ENCODE measurements at places on chromosomes 1 and 21.

DNA sequence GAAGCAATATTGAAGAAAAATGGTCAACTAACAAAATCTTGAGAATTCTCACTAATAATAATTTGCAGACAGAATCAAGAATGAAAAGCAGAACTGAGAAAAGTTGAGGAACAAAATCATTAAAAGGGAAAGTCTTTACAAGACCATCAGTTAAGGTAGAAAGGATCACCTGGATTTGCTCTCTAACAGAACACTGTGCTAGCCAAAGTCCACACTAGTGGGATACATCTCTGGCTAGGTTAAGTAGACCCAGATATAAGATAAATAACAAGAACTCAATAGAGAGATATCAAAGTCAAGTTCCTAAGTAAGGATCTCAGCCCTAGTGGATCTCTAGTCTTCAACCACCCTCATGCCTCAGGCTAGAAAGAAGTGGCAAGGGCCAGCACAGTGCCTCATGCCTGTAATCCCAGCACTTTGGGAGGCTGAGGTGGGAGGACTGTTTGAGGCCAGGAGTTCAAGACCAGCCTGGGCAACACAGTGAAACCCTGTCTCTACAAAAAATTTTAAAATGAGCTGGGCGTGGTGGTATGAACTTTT lies 19.6 kb downstream of the IPP start:
- DNase-seq = no peak

DNA sequence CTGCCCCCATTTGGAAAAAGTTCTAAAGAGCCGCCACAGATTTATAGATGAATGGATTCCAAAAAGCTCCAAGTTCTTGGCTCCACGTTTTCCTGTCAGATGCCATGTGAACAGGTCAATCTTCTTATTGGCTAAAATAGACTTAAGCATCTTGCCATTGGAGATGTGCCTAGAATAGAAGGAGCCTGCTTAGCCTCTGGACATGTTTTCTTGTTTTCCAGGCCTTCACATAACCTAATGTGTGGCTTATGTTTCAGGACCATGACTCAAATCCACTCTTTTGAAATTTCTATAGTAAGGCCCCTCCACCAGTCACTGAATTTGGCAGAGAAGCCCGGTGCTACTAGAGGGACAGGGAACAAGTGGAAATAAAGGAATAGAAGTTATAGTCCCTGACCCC lies 31.5 kb downstream of the PHC2 start:
- no peak for DNase-seq

GRCh38 chr1:104699433-104699832 lies 949.7 kb downstream of the AMY1C start:
- no peak for DNase-seq

DNA sequence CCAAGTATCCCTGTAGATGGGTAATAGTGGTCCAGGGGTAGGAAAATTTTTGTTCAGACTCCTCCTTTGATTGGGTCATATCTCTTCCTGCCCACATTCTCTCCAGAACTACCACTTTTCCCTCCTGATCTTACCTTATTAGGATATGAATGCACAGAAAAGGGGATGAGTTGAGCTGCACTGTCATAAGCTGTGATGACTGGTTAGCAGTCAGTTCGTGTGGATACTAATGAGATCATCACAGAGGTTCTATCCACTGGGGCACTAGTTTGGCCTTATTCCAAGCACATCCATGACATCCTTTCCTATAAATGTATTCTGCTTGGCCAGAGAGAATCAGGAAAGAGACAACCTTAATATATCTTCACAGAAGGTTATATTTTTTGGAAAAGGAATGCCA lies 22.1 kb upstream of the TBX15 start:
- no peak for DNase-seq

- DNase-seq = no peak
Observed at GRCh38 chr21:34510148-34511142, 1.6 kb downstream of the KCNE1 start.

- DNase-seq = no peak
Observed at GRCh38 chr1:107689159-107689558, 275.8 kb downstream of the VAV3 start.

DNA sequence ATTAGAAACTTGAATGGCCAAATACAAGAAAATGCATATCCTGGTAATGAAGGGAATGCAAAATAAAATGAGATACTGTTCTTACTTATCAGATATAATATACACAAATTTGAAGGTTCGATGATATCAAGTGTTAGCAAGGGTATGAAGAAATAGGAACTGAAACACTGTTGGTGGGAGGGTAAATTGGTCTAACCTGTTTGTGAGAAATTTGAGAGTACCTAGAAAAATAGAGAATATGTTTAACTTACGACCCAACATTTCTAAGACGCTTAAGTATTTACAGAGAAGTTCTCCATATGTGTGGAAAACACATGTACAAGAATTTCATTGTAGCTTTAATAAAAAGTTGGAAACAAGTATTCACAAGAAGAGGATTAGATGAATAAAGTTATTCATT lies 25.9 kb downstream of the ATG4C start:
- DNase-seq = no peak

- DNase-seq = no peak
Observed at GRCh38 chr1:27058966-27059669, 46.5 kb upstream of the TENT5B start.

GRCh38 chr1:230315099-230315498 lies 111.0 kb downstream of the PGBD5 start:
- DNase-seq = no peak

DNA sequence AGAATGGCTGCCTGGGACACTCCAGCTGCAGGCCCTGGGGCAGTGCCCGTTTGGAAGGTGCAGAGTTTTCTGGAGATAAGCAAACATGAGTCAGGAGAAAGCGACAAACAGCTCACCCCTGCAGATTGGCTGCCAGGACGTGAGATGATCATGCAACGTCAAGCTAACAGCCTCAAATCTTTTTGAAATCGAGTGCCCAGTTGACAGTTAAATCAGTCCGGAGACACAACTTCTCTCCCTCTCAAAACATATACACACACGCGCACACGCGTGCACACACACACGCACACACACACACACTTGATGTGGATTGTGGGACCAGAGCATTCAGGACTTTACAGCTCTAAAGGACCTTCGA lies 49.4 kb downstream of the TENT5C start:
- DNase-seq = no peak

DNA sequence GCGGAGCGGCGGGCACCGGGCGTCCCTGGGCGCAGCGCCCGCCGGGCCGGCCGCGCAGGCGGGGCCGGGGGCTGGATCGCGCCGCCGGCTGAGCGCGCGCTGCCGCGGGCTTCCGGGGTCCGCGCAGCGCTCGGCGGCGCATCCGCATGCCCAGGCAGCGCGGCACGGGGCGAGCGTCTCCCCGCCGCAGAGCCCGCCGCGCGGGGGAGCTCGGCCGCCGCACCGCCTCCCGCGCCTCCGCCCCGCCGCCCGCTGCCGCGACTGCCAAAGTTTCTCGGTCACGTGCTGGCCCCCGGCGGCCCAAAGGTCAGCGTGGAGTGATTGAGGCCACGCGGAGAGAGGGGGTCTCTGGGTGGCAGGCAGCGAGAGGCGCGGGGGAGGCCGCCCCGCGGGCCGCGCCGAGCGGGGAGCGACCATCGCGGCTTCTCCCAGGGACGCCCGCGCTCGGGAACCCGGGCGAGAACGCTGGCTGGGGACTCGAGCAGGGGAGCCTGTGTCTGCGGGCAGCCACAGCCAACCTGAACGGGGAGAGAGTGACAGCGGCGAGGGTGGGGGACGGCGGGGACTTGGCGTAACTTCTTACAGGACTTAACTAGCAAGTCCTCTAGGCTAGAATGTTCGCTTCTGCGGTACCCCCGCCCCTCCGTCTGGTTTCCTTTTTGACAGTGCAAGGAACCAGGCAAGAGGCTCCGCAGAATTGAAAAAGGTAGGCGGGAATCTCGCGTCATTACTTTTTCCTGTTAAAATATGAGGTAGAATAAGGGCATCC lies at the start of gene ILDR2:
Gene ILDR2 (minus strand): TSS at position 180 of the 769 bp plus-strand sequence. CDS start 272 bp downstream, outside the sequence.
- DNase-seq = peak; percentile 37

GRCh38 chr1:54229281-54229891 lies 29.4 kb downstream of the MRPL37 start:
- no peak for DNase-seq

GRCh38 chr1:232244426-232244825 lies 385.5 kb downstream of the SIPA1L2 start:
- DNase-seq = no peak

DNA sequence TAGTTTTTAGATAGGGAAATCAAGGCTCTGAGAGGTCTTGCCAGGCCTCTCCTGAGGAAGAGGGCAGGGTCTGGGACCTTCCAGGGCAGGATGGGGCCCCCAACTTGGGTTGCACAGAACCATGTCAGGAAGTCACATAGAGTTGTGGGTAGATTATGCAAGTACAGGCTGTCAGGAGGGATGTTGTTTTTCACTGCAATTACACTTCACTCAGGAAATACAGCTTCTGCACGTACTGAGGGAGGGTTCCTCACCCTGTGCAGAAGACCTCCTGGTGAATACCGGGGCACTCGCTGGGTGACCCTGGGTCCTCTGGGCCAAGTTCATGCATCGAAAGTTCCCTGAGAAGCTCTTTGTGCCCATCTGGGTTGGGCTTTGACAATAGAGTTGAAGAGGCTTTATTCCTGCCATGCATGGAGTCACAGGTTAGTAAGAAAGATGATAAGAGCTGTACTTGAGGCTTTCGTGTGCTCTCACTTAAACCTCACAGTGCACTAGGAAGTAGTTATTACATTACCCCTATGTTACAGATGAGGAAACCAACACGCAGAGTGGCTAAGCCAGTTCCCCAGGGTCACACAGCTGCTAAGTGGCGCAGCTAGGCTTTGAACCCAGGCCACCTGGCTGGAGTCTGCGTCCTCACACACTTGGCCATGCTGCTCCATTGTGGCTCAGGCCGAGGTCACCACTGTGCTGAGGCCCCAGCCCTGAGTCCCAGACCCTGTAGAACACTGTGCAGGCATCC lies 16.2 kb upstream of the TNFRSF1B start:
- no peak for DNase-seq

GRCh38 chr1:8458607-8459006 lies 140.7 kb downstream of the SLC45A1 start:
- no peak for DNase-seq

- no peak for DNase-seq
Observed at GRCh38 chr1:17155257-17155920, 36.1 kb upstream of the PADI2 start.

- DNase-seq = no peak
Observed at GRCh38 chr1:168687816-168688215, 41.2 kb downstream of the DPT start.

GRCh38 chr1:192489047-192489446 lies 86.5 kb upstream of the RGS1 start:
- no peak for DNase-seq

DNA sequence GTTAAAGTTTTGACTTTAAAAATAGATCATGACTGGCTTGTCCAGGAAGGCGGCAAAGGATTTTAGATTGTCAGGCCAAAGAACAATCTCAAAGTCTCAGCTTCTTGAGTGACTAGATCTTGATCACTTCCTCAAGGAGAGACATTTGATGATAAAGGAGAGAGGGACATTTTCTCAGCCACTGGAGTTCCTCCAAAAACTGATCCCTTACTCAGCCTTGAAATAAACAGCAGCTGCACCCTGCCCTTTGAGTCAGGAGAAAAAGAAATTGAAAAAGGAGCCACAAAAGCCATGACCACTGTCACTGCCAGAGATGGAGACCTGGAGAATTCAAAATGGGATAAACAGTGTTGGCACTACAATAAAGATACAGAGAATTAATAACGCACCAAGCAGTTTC lies 288.4 kb upstream of the PRMT6 start:
- DNase-seq = no peak

- DNase-seq = no peak
Observed at GRCh38 chr1:44347280-44347679, 7.8 kb downstream of the ERI3 start.

DNA sequence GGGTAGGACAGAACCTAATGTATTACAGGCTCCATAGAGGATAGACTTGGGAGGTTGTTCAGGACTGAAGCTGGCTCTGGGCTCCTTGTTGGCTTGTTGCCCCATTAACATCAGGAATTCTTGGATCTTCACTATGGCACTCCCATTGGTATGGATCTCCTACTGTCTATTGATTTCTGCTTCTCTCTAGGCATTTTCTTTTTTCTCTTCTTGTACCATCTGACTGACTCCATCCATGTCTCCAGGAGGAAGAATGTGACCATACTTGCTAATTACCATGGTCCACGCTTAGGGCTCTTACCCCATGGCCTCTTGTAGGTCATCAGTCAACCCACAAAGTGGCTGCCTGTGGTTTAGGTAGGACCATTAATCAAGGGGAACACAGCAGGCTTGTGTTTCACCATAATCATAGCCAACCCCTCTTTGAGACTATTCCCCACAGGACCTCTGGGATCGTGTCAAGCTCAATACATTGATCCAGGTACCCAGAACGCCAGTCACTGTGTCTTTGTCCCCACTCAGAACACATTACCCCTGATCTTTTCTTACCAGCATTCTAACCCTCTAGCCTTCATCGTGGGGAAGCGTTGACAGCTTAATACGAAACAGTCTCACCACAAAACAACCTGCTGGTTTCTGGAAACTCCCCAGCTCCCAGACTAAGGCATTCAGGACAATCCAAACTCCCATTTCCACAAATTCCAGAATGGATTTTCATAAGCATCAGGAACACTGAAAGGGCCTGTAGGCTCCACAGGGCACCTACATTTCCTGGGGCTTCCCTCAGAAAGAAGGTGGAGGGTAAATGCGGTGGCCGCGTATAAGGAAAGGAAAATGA lies 97.1 kb downstream of the ETS2 start:
- DNase-seq = no peak

GRCh38 chr1:59750328-59751003 lies 64.3 kb upstream of the HOOK1 start:
- DNase-seq = no peak

DNA sequence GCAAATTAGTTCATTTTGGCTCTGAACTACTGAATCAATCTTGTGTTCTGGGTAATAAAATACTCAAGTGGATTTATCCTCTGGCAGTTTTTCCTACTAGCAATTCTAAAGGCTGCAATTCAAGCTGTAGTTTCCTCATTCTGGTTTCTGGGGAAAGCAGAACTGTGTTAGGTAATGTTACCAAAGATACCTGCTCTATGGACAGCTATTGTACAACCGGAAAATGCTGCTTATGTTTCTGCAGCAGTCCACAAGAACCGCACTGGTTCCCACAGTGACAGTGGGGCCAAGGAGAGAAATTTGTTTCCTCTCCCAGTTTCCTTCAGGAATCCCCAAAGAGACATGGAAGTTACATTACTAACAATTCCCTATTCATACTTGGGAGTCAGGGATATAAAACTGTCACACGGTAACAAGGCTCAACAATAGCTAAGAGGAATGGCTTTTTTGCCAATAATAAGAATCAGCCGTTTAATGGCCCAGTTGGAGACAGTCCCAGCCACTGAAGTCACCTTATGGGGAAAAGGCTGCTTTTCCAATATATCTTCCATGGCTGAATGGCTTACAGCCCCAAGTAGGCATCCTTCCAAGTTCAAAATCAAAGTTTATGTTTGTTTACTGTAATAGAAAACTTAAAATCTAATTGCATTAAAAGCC lies 52.6 kb downstream of the PCNX2 start:
- no peak for DNase-seq

Data from cerebellum (tissue), 4 donors.